ENCODE measurements at places on chromosomes 16 and 17. TPM values are rescaled to one million over a fixed set of nuclear protein-coding genes. Genes with fewer than 3 reads are reported as not detected.

DNA sequence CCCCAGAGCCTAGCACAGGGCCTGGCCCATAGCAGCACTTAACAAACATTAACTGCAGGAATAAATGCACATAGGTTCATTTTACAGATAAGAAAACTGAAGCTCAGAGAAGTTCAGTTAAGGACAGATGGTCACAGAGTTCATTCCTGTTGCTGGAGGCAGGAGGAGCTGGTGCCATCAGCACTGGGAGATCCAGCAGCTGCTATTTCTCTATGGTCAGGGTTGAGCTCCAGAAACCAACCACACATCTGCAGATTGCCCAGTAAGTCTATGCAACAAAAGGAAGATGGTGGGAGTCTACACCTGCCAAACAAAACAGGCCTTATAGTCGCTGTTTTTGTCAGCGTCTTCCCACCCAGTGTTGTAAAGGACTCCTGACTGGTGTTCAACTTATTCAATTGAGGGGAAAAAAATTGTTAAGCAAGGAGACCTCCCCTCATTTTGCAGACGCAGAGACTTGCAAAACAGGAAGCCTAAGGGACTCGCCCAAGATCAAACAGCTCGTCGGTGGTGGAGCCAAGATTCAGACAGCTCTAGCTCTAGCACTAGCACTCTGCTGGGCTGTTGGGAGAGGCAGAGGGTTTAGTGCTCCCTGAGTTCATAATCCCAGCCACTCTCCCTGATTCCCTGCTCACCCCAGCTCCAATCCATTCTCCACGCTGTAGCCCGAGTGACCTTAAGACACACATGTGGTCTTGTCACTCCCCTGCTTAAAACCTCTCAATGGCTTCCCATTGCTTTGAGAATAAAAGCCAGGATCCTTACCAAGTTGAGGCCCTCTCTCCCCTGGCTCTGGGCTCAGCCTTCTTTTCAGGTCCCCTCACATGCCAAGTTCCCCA is 9.0 kb downstream of the NOG start:
- DNase-seq = no peak

- DNase-seq = no peak
Measured at GRCh38 chr16:11236461-11237254, 19.3 kb downstream of the SOCS1 start.

GRCh38 chr16:59719121-59719520 is 985.0 kb upstream of the GOT2 start:
- DNase-seq = no peak

DNA sequence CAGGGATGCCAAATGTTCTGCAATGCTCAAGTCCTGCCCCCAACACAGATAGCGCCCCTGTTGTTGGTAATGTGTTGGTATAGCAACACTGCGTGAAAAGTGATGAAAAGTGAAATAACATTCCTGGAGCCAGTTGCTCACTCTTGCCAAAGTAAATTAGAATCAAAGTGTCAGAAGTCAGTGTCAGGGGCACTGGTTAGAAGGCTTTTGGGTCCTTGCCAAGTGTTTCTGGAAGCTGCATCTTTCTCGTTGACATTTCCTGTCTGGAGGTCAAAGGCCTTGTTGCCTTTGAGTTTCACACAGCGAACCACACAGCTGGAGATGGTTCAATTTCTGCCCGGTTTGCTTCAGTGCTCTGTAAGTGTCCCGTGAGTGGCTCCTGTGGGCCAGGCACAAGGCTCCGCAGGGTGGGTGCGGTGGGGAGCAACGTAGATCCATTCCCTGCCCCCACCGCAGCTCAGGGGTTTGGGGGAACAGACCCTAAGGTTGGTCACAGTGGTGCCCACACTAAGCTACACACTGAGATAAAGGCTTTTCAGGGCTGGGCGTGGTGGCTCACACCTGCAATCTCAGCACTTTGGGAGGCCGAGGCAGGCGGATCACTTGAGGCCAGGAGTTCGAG is 3.6 kb upstream of the SLC16A5 start:
- no peak for DNase-seq

- no peak for DNase-seq
Measured at GRCh38 chr17:54269881-54270280, 447.2 kb downstream of the KIF2B start.

DNA sequence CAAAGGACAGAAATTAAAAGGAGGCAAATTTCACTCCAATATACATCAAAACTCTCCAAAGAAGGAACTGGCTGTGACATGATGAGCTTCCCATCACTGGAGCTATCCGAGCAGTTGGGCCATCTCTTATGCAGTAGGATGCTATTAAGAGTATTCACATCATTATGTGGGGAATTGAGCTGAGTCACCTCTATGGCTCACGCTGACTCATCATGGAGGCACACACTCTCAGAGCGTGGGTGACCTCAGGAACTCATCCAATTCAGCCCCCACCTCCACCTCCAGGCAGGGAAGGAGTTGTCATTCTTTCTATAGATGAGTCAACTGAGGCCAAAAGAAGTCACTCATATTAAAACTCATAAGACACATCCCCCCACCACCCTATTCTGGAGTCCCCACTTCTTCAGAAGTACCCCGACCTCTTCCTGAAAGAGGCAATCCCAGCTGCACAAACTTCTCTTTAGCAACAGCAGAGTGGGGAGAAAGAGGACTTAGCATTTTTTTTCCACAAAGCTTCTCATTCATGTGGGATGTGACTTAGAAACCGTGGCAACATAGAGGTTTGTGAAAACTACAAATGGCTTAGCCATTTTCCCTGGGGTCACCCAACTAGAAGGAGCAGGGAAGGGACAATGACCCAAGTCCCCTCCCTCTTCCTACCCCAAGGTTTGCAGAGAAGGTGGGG is 32.5 kb downstream of the ABCC12 start:
- no peak for DNase-seq

GRCh38 chr16:12941896-12942295 is 40.5 kb downstream of the SHISA9 start:
- no peak for DNase-seq

- DNase-seq = no peak
Measured at GRCh38 chr16:50534556-50534955, 13.6 kb upstream of the NKD1 start.

DNA sequence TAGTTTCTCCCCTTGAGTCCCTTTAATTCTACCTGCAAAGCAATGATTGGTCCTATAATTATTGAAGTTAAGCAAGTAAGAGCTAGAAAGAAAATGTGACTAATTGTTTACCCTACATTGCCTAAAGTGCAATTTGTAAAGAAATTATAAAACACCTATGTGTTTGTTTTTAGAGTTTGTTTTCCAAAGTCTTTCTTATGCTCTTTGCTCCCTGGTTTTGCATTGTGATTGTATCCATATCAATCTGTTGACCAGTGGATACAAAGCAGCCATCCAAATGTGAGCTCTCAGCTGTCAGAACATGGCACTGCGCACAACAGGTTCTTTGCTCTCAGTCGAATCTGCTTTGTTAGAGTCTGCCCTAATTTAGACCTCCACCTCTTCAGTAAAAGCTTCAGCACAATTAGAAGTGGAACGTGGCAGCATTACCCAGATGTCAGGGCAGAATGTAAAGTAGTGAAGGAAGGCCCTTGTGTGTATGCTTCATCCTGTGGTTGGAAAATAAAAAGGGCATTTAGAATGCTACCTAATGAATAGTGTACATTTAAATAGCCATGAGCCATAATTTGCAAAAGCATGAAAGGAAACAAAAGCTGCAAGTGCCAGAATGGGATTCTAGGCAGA is 70.5 kb downstream of the AATF start:
- DNase-seq = no peak

GRCh38 chr17:46839211-46839610 is 12.2 kb upstream of the WNT9B start:
- DNase-seq = no peak

- DNase-seq = no peak
Measured at GRCh38 chr17:48102798-48103715, 1.8 kb upstream of the CBX1 start.

GRCh38 chr16:9844361-9844760 is 337.9 kb downstream of the GRIN2A start:
- no peak for DNase-seq

DNA sequence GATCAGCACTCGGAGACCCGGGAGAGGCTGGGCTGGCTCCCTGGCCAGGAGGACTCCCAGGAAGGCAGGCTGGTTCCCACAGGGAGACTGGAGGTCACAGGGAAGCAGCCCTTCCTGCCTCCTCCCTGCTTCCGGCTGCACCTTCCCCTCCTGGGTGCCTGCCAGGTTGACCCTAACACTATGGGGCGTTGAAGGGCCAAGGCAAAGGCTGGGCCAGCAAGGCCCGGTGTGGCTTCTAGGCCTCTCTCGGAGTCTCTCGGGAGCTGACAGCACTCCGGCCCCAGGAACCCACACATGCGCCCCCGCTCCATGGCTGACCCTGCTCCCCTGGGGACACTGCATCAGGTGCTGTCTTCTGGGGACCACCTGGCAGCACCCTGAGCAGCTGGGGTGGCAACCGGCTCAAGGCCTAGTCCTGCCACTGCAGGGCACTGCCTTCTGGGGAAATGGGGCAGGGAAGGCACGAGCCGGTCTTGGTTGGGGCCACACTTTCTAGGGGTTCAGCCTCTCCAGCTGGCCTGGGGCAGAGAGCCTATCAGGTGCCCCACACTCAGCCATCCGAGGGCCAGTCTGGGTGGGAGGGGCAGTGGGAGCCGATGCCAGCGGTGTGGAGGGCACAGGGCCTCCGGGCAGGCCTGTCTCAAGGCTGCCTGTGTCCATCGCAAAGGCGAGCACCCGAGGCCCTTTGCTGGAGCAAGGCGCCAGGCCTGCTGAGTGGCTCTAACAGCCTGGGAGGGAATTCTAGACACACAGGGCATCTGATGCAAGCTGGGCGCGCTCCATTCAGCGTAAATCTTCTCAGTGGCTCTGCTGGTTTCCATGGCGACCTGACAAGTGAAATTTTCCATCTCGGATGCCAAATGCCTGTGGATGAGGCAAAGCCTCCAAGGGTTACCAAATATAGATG is 5.6 kb upstream of the MTSS2 start:
- peak; percentile 69 for DNase-seq

- no peak for DNase-seq
Measured at GRCh38 chr16:53980675-53981074, 276.7 kb downstream of the FTO start.

The CD300LB gene
- not detected for total RNA-seq

GRCh38 chr16:65524231-65524630 is 402.4 kb upstream of the CDH11 start:
- no peak for DNase-seq

- DNase-seq = no peak
Measured at GRCh38 chr16:22753451-22753850, 60.5 kb upstream of the HS3ST2 start.

GRCh38 chr16:11030990-11031510 is 86.7 kb downstream of the CLEC16A start:
- no peak for DNase-seq

GRCh38 chr17:80380555-80381002 is 34.4 kb upstream of the ENDOV start:
- DNase-seq = no peak
